ENCODE measurements at places on chromosomes 3 and 15. TPM values are rescaled to one million over a fixed set of nuclear protein-coding genes. Genes with fewer than 3 reads are reported as not detected.

DNA sequence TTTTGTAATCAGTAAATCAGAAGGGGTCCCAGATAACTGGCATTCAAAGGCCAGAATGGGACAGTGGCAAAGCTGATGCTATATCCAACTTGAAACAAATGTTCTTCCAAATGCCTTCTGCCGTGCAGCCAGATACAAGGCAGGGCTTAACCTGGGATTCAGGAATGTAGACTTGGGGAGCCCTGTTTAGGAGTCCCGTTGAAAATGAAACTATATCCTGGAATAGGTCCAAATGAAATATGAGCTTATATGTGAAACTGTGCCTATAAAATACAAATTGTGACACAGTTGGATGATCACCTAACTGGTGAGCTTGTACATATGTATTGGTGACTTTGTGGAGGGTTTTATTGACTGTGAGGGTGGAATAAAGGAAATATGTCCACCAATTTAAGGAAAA, 28.7 kb downstream of the FRMD4B start:
- DNase-seq: no peak

- no peak for DNase-seq
Observed at GRCh38 chr3:8313560-8314267, 187.9 kb upstream of the LMCD1 start.

DNA sequence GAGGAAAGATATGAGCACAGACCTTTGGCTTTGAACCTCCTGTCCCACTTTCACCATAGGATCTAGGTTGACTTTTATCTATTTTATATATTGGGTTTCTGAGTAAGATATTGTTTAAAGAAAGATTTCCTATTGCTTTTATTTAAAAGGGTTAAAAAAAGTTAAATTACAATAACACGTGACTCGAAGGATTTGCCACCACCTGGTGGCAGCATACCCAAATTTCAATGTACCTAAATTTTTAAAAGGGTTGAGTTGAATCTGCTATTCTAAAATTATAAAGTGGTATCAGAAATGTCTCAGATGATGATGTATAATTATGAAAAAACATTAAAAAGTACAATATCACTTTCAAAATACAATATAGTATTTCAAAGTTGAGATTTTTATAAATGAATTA, 368.4 kb downstream of the MECOM start:
- DNase-seq: no peak

DNA sequence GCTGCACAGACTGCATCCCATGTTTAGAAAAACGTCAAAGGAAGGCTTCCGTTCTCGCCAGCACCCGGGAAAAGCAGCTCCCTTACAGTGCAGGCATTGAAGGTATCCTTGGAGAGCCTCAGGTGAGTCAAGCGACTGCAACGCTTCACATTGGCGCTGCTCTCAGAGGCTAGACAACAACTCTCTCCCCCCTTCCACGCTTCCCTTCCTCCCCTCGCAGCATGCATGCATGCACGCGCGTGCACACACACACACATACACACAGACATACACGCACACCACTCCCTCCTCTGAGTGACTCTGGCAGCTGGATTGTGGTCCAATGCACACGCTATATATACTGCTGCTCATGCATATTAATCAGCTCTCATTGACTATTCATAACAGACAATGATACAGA, 191.1 kb downstream of the PDZRN3 start:
- no peak for DNase-seq

GRCh38 chr3:173709026-173709425, 311.5 kb downstream of the NLGN1 start:
- no peak for DNase-seq

- DNase-seq: no peak
Observed at GRCh38 chr3:54279005-54279583, 156.7 kb downstream of the CACNA2D3 start.

DNA sequence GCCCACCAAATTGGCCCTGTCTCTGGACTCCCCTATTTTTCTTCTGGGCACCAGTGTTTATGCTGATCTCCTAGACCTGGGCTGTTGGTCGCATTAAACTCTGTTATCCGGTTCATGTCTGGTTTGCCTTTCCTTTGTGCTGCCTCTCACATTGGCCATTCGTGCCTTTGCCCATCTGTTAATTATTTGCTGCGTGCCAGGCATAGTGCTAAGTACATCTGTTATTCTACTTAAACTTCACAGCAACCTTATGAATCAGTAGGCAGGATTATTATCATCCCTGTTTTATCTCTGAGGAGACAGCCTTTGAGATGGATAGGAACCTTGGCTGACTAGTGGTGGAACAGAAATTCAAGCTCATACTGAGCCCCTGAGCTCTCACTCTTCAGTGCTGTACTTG, 76.0 kb downstream of the THSD4 start:
- no peak for DNase-seq

DNA sequence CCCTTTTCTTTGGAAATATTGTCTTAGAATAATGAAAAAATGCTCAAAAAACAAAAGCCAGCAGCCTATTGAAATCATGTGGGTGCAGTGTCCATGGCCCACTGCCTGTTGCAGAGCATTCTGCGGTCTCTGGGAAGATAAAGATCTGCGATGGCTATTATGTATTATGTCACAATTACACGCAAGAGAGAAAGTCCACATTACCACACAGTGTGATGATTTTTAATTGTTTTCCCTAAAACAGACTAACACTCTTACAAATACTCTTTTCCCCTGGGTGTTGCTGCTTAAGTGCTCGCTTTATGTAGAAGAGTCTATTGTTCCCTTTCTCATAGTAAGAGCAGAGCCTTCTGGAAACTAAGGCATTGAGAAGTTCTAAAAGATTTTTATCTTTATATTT, 32.2 kb downstream of the SSR3 start:
- DNase-seq: no peak

- no peak for DNase-seq
Observed at GRCh38 chr3:183629546-183630301, 5.7 kb upstream of the KLHL24 start.

DNA sequence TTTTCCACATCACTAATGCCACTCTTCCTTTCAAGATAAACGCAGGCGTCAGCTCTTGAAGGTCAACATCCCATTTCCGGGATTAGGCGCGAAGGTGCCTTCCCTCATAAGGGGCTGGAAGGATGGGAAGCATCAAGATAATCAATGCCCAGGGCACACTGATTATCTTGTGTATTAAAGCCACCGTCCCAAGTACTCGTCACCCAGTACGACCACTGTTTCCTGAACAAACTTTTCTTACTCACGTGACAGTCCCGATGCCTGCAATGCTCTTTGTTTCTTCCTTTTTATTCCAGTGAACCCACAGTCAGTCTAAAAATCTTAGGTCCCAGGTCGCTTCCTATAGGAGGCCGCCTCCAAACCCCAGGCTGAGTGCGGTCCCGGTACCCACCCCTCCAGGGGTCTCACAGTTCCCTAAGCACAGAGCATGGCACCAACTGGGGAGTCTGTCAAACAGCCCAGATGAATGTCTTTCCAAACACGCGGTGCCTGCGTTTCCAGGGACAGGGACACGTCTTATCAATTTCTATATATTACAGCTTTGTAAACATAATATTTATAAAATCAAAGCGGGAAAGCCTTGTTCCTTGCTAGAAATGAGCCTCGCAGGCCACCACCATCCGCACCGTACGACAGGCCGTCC, 589 bp downstream of the ANAPC13 start:
- peak; percentile 94 for DNase-seq

- peak; percentile 77 for DNase-seq
Observed at GRCh38 chr15:90762109-90762508, 45.0 kb downstream of the BLM start.

DNA sequence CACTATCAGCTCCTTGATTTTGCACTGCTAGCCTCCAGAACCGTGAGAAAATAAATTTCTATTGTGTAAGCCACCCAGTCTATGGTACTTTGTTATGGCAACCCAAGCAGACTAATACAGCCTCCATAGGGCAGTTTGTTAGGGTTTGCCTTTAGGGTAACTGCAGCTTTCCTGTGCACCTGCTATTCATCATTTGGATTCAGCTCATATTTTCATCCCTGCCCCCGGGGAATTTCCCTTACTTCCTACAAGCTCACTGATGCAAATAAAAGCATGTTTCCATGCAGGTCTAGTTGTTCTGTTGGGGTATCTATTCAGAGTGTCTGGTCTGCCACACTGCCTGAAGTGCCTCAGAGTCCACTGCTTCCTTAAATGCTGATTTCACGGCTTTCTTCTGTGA, 48.6 kb upstream of the ATOSA start:
- DNase-seq: no peak

GRCh38 chr3:151425627-151426340, 35.1 kb downstream of the IGSF10 start:
- no peak for DNase-seq

GRCh38 chr3:55417211-55417610, 69.9 kb downstream of the WNT5A start:
- DNase-seq: no peak

- no peak for DNase-seq
Observed at GRCh38 chr3:4688411-4688810, 195.3 kb downstream of the ITPR1 start.

DNA sequence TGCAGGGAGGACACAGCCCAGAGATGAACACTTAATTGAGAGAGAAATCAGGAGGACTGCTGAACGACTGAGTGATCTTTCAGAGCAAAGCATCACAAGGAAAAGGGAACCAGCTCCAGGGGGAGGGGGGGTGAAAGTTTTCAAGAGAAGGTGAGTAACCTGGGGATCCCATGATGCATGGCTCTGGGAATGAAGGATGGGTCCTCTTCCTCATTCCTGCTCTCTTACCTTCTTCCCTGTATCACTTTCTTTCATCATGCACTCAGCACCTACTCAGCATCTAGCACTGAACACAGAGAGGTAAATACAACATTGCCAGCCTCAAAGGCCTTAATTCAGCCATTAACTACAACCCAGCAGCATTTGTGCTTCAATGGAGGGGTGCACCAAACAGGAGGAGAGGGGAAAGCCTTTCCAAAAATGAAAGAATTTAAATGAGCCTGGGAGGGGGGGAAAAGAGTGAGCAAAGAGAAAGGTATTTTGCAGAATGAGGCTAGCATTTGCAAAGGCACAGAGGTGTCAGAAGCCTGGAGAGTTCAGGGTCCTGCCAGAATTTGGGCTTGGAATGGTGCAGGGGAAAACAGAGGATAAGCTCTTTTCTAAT, 427.4 kb downstream of the FOXP1 start:
- DNase-seq: no peak

GRCh38 chr3:12969486-12969885, 103.7 kb downstream of the IQSEC1 start:
- DNase-seq: no peak

GRCh38 chr15:70815604-70816003, 38.4 kb downstream of the LARP6 start:
- DNase-seq: no peak

DNA sequence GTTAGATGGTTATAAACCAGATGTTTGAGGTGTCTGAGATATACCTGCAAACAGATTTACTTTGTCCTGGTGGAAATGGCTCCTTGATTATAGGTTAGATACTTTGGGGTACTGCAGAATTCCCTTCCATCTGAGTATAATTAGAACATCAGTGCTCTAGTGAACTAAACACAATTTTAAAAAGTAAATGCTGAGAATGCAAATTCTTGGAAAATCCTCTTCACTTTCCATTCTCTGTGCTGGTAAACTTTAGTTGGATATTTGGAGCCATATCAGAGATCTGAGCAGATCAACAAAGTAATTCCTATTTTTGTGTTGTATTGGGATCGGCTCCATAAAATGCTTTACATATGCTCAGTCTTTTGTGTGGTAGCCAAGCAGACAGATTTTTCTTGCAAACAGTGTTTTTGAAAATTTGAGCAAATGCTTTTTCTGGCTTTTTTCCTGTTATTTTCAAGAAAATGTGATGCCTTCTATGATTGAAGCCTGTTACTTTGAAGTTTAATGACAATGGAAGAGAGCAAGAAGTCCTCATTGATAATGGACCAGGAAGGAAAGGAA, 37.9 kb upstream of the KCNH8 start:
- DNase-seq: no peak

DNA sequence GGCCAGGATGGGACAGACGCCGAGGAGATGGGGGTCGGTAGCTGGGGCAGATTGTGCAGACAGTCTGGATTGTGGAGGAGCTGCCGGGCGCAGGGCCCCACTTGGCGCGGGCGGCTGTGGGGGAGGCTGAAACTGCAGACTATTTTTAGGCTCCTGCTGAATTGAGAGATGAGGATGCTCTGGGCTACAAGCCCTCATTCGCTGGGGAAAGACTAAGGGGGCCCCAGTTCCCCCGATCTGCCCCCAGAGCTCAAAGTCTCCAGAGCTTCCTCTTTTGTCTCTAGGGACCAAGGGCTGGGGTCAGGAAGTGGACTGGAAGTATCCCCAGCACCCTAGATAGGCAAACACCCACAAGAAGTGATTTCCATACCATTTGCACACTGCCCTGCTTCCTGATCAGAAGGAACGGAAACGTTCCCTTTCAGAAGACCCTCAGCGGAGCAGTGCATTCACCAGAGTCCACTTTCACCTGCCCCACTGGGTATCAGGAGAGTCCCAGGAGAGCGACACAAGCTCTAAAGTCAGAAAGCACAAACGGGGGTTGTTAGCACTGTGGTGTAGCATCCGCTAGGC, 29.7 kb downstream of the SEMA7A start:
- DNase-seq: no peak

- no peak for DNase-seq
Observed at GRCh38 chr3:60386306-60386705, 864.9 kb downstream of the FHIT start.

- no peak for DNase-seq
Observed at GRCh38 chr15:71431343-71432336, 316.4 kb downstream of the THSD4 start.

DNA sequence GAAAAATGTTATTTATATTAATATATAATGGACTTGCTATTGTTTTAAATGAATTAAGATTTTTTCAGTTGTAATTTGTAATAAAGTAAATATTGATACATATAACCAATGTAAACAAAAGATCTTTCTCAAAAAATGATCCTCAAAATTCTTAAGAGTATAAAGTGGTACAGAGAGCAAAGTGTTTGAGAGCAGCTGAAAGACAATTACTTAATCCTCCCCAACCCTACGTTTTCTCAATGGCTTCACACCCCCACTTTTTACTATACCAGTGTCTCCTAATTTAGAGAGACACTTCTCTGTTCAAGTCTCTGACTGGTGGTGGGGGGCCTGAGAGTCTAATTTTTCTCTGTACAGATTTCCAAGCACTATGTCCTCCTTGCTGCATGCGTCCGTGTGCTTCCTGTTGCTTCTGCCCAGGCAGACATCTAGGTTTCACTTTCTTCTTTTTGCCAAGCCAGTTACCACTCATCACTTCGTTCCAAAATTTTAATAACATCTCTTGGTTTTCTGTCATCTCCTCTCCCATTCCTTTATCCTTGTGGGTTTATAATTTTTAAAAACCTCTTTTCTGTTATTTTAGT, 276.3 kb upstream of the DNAJC19 start:
- no peak for DNase-seq

- no peak for DNase-seq
Observed at GRCh38 chr3:188299068-188299467, 145.1 kb downstream of the LPP start.

The PLXND1 gene
- 45.5 TPM for total RNA-seq

The SLC28A1 gene
- total RNA-seq: 0.91 TPM

The SLC7A14 gene
- not detected for total RNA-seq

The KBTBD12 gene
- 41.8 TPM for total RNA-seq

The PRR20G gene
- not detected for total RNA-seq

The GOLGA6L22 gene
- total RNA-seq: not detected

The PLD1 gene
- total RNA-seq: 59.5 TPM

The GUCA1C gene
- 5.8 TPM for total RNA-seq

The ARL13B gene
- 5.6 TPM for total RNA-seq

The SCAANT1 gene
- not detected for total RNA-seq
